Fibroblast of lung (primary cell): ENCODE measurements at places on chromosomes 16 and 17.
A peak's percentile ranks its signal among the peaks of the same experiment; 100 is the strongest.

- DNase-seq, result peak; percentile 58
Observed at GRCh38 chr16:10957771-10958482, 13.6 kb downstream of the CLEC16A start.

- peak; percentile 88 for DNase-seq
Observed at GRCh38 chr16:51392521-51393187, 241.6 kb upstream of the SALL1 start.

- DNase-seq, result no peak
Observed at GRCh38 chr17:74332763-74333283, 6.8 kb downstream of the KIF19 start.

DNA sequence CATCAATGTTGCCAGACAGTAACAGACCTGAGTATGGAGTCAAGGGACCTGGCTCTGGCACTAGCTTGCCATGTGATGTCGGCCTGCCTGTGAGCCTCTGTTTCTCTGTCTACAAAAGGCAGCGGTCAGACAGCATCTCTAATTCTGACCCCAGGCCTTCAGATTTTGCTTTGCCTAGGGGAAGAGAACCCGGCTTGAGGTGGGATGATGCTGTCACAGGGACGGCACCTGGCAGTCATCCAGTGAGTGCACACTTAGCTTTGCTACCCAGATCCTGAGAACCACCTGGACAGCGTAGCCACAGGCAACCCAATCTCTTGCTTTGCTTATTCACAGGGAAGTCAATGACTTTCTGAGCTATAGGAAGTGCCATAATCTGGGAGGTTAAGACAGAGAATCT is 135.2 kb upstream of the SALL1 start:
- no peak for DNase-seq

DNA sequence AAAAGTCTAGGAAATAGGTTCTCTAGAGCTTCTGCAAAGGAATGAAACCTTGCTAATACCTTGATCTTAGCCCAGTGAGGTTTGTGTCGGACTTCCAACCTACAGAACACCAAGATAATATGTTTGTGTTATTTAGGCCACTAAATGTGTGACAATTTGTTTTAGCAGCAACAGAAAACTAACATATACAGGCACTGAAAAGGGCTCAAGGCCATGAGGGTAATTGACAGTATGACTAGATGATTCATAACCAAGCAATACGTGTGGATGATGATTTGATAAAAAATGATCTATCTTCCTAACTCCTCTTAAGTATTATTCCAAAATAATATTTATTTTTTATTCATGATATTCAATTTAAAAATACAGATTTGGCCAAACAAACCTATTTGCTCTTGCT is 27.7 kb upstream of the MED13 start:
- DNase-seq, result no peak

DNA sequence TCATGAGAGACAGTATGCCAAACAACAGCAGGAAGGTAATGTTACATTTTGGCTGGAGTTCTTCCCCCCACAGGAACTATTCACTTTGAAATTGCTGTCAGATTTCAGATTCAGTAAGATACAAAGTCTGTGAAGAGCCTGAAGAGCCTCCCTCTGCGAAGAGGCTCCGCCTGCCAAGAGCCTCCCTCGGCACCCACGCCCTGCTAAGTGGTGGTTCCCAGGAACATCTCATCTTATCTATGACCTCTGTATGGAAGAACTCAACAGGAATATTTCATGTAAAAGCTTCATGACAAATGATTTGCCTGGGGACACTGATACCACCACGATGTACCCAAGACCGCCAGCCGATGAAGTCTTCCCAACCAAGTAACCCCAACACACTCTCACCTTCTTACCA is 3.2 kb downstream of the ZC3H7A start:
- no peak for DNase-seq

DNA sequence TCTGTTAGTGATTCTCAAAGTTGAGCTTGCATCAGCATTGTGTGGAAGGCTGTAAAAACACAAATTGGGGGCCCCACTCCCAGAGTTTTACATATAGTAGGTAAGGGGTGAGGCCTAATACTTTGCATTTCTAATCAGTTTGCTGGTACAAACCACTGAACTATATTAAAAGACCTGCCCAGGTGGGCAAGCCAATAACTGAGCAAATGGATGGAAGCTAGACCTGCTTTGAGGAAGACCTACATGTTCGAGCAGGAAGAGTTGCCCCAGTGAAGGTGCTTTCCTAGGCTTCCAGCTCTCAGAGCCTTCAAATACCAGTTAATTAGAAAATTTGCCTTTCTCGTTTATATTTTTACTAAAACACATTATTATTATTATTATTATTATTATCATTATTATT is 56.8 kb downstream of the OTOA start:
- DNase-seq, result no peak

DNA sequence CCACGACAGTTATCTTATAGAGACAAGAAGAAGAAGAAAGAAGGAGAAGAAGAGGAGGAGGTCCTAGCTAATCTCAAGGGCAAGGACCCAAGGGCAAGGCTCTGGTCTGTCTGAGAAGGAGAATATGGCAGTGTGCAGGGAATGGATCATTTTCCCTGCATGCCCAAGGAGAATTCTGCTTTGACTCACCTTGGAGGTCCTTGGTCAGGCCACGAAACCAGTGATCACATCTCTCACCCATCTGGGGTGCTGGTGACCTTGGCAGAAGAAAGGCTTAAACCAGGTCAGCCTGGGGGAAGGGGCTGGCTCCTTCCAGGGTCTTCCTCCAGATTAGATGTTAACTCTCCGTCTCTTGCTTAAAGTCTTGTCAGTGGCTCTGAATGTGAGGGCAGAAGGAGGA is 1.6 kb upstream of the FMNL1 start:
- no peak for DNase-seq
